Renal pelvis (tissue), 12 donors: ENCODE measurements at places on chromosomes 3 and 15. TPM values are rescaled to one million over a fixed set of nuclear protein-coding genes. Genes with fewer than 3 reads are reported as not detected.
A peak's percentile ranks its signal among the peaks of the same experiment; 100 is the strongest.

TPRG1 gene
- polyA plus RNA-seq, result 0.65 TPM

DNA sequence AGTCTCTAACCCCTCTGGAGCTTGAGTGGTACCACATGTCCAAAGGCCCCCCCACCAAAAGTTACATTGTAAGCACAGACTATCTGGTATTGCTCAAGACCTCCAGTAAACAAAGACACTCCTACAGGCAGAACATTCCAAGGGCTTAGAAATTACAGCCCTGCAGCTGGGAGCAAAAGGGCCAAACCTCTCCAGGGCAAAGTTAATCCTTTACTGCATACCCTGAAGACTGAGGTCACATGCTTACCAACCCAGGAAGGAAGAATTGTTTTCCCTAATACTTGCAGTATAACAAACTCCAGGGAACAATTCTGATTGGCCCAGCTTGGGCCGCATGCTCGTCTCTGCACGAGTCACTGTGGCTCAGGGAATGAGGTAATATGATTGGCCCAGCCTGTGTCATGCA is 266.1 kb upstream of the NR2F2 start:
- no peak for DNase-seq

GRCh38 chr3:81302045-81302444 is 459.4 kb downstream of the GBE1 start:
- DNase-seq, result peak; percentile 43

DNA sequence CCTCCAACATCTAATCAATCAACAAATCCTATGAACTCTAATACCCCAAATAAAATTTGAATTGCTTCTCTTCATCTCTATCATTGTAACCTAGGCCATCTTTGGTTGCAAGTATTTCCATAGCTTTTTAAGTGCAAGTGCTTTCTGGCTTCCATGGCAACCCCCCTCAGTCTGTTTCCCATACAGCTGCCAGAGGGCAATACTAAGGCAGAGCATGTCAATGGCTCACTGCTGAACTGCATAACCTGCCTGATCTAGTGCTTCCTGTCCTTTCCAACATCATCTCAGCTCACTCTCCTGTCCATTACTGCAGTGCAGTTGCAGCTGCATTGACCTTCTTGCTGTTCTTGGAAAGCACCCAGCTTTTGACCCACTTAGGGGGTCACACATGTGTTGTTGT is 198.4 kb downstream of the WNT5A start:
- DNase-seq, result no peak

- no peak for DNase-seq
Measured at GRCh38 chr15:100847194-100847593, 32.4 kb upstream of the ALDH1A3 start.

DNA sequence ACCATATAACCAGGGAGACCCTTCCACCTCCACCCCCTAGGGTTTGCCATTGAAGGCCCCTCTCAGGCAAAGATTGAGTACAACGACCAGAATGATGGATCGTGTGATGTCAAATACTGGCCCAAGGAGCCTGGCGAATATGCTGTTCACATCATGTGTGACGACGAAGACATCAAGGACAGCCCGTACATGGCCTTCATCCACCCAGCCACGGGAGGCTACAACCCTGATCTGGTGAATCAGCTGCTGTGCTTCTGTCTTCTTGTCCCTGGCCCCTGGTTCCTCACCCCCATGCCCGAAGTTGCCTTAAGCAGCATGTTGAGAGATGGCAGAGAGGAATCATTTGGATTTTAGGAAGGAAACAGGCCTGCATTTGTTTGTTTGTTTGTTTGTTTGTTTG is 98.4 kb downstream of the FLNB start:
- no peak for DNase-seq

NKTR gene
- polyA plus RNA-seq, result 171 TPM

GMNC gene
- 6.0 TPM for polyA plus RNA-seq

DNA sequence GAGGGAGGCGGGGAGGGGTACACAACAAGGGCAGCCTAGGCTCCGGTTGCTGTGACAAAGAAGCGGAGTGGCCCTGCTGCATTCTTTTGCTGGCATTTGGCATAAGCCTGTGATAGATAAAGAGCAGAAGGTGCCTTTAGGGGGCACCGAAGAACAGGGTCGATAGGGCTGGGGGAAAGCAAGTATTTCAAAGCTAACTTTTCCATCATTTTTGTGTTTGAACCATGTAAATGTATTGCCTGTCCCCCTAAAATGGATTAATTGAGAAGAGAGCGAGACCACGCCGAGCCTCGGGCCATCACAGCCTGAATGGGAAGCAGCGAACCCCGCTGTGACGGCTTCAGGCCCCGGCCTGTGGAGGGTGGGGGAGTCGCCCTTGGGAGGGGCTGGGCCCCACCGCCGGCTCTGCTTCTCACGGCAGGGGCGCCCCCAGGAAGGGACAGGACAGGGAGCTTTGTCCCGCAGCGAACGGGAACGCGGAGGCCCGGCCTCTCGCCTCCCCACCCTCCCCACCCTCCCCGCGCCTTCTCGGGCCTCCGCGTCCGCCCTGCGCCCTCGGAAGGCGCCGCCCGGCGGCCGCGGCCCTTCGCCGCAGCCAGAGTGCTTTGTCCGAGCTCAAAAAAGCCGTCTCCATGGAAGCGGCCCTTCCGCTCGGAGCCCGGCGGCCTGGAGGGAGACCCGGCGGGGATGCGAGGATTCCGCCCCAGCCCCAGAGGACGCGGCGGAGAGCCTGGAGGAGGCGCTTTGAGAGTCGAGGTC is 32.4 kb upstream of the ALDH1L1 start:
- peak; percentile 72 for DNase-seq

- DNase-seq, result no peak
Measured at GRCh38 chr3:48468329-48468731, 21.8 kb downstream of the ATRIP start.

DENND4A gene
- 13.3 TPM for polyA plus RNA-seq

MBD4 gene
- polyA plus RNA-seq, result 42.6 TPM

DNA sequence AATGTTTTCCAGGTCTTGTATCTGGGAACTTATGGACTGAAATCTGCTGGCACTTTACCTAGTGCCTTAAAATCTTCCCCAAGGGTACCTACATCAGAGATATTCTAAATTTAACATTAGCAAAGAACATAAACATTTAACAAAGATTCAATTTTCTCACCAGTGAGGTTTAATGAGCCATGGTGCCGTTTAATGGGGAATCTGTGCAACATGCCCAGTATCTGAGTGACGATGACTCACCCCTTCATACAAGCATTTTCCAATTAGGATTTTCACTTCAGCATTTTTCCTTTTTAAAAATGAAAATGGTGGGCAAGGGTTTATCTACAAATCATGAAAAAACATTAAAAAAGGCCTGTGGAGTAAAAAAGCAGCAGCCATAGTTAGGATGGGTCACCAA is 189.4 kb downstream of the SLC9A9 start:
- DNase-seq, result no peak

HTR3E gene
- not detected for polyA plus RNA-seq

- DNase-seq, result no peak
Measured at GRCh38 chr15:57504599-57504940, 87.1 kb upstream of the MYZAP start.

ZNF609 gene
- 37.0 TPM for polyA plus RNA-seq

DNA sequence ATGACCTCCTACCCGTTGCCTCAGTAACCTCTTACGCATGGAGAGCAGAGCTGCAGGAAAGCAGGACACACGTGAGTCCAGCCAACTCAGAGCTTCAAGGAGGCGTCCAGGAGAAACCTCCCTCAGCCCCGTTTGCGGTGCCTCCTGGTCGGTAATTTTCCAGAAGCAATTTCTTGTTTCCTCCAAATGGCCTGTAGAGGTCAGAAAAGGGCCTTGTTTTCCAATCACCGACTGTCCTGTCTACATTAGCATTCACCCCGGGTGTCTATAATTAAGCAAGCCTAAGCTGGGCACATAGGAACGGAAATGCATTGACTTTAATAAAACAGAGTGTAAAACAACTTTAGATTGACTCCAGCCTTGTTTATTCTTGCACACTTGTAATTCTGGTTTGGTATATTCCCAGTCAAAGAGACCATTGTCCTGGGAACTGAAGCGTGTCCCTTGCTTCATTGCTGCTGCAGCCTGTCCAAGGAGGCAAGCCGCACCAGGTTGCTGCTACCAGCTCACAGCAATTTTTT is 836.2 kb downstream of the AGBL1 start:
- peak; percentile 66 for DNase-seq

EOMES gene
- 0.13 TPM for polyA plus RNA-seq

ARPIN gene
- polyA plus RNA-seq, result 31.6 TPM

DNA sequence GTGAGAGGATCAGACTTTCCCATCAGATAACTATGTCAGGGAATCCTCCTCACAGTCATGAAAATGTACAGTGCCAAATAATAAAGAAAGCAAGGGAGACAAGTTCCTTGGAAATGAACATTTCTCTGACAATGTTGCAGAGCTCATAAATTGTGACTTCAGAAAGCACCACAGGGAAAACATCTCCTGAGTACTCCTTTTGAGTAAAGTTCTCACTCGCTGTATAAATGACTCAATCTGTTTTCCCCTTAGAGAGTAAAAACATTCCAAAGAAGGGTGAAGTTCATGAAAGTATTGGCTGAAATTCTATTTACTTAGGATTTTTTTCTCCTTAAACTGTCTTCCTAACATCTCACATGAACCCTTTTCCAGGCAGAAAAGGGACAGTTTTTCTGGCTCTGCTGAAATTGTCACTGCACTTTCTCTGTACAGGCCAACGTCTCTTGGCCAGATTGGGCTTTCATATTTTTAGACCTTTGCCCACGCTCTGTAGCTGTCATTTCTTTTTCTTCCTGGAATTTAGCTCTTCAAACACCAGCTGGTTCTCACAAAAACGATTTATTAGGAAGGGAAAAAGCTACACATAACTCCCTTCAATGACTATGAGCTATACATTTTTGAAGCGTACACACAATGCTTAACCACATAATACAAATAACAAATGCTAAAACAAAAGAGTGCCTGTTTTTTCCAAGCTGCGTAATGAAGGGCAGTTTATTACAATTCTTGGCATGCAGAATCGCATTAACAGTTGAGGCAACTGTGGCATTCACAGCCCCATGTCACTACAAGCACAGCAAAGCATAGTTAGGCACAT is 216.1 kb downstream of the ATP8B4 start:
- DNase-seq, result peak; percentile 84

DNA sequence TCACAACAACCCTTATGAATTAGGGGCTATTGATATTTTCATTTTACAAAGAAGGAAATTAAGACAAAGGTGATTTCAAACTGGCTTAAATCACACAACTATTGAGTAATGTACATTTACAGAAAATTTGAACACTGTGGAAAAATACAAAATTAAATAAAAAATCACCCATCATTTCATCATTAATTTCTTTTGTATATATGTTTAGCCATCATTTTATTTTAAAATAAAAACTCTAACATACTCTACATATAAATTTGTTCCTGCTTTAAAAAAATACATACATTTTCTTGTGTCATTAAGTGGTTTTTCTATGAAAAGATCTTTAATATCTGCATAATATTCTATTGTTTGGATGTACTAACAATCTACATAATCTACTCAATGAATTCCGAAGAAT is 20.2 kb downstream of the CLDN11 start:
- no peak for DNase-seq

AADACL2 gene
- polyA plus RNA-seq, result not detected

DNA sequence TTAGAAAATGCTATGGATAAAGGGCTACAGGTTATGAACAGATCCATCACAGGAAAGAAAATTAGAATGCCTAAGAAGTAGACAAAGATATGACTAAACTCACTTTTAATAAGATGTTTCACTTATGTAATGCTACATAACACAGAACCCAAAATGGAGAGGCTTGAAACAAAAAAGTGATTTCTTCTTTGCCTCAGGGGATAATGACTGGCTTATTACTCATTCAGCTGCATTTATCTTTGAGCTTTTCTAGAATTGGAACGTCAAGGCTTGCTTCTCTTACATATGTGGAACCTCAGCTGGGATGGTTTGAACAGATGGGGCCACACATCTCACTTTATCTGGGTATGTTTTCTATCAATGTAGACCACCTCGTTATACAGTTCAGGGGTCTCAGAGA is 120.6 kb upstream of the EPHA3 start:
- no peak for DNase-seq

DNA sequence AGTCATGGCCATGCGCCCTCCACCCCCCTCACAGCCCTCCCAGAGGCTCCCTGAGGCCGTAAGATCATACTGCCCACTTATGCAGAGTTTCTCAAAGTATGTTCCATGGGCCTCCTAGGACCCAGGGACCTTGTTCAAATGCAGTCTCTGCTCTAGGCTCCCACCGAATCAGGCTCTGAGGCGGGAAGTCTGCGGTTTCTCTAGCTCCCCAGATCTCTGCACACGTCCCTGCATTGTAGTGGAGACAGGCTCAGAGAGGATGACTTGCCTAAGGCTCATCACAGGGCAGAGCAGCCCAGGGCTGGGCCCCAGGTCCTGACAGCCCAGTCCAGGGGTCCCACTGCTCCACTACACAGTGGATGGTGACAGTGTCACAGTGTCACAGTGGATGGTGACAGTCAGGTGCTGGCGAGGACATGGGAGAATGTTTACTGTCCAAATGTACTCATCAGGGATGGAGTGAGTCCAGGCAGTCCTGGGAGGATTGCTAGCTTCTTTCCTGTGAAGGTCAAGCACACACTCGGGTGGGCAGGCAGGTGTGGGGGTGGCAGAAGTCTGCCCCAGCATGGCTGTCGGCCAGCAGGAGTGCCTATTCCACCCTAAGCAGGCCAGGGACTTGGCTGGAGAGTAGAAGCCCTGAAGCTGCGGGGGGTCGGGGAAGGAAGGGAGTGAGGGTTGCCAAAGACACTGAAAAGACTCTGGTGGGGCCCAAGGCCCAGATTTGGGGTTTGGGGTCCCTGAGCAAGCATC is 12.4 kb downstream of the ANKRD63 start:
- no peak for DNase-seq

- no peak for DNase-seq
Measured at GRCh38 chr3:143535994-143536784, 312.1 kb downstream of the SLC9A9 start.

EPHA3 gene
- 5.4 TPM for polyA plus RNA-seq

GRCh38 chr15:100596792-100597191 is 5.2 kb downstream of the LINS1 start:
- no peak for DNase-seq
